ENCODE measurements at places on chromosomes 6 and 20.

DNA sequence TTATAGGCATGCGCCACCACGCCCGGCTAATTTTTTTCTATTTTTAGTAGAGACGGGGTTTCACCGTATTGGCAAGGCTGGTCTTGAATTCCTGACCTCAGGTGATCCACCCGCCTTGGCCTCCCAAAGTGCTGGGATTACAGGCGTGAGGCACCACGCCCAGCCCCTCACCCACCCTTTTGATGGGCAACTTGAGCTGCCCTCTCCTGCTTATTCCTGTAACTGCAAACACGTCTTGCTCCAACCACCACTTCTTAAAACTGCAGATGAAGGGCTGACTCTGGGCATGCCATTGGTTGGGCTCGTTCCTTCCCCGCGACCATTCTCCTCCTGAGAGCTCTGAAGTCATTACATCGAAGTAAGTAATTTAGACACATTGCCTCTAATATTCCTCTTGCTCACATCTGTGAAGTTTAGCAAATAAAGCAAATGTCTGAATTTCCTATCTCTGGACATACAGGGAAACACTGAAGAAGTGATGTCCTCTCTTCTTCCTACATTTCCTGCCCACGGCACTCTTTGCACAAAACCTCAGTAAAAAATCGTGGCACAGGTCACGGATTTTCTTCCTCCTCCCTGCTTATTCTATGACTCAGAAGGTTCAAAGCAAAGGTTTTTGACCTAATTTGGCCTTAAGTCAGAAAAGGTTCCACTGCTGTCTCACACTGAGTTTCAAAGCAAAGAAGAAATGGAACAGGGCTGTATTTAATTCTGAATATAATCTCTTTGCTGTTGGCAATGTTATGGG, 117.5 kb downstream of the GMPR start:
- no peak for DNase-seq

DNA sequence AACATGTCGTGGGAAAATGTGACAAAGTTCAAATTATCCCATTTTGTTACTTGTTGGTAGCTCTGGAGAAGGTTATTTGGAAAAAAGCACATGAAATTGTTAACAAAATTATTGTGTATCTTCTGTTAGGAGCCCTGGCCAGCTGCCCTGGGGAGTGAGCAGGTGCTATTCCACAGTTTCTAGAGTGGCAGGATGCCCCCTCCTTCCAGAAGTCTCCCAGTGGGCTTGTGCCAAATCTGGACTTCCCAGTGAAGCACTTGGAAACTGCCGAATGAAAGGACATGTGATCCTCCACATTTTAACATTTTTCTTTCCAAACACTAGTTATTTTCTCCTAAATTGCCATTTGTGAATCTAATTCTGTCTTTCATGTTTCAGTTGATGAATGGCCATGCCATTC, 66.9 kb upstream of the CLDN20 start:
- DNase-seq = no peak

- no peak for DNase-seq
Measured at GRCh38 chr6:71324194-71324785, 35.7 kb downstream of the OGFRL1 start.

DNA sequence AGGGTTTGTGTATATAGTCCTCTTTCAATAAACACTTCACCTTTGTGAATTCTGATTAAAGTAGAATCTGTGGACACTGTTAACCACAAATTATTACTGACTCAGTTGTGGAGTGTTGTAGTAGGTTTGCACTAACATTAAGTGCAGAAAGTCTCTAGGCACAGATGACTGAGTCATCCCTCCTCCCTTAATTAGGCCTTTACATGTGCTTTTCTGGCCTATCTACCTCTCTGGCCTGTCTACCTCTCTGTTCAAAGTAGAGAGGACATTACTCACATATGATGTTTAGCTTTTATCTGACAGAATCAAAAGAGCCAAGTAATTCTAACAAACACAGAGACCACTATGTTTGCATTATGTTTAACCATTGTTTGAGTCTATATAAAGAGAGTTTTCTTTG, 783.0 kb downstream of the TENT5A start:
- no peak for DNase-seq

DNA sequence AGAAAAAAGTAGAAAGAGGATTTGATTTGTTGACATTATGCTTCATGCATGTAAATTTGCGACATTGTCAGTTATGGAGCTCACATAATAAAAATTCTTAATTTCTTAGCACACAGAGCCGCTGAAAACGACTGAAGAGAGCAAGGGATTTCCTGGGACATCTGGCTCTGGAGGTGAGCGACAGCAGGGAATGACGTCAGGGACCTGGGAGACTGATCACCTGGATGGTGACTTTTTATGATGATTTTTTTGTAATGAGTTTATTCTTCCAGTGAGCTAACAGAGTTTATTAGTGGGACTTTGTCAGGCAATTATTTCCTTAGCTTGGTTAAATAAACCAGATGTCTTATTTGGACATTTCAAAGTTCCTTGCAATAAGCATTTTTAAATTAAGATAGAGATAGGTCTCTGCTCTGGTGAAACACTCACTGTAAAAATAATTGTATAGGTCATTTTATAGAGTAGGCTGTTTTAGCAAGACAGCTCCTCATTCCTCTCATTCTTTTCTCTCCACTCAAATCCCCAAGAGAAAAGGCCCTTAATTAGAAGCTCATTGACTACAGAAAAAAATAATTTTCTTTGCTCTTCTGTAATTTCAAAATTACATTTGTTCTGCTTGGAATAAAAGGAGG, 19.4 kb downstream of the TMEM200A start:
- DNase-seq = no peak

DNA sequence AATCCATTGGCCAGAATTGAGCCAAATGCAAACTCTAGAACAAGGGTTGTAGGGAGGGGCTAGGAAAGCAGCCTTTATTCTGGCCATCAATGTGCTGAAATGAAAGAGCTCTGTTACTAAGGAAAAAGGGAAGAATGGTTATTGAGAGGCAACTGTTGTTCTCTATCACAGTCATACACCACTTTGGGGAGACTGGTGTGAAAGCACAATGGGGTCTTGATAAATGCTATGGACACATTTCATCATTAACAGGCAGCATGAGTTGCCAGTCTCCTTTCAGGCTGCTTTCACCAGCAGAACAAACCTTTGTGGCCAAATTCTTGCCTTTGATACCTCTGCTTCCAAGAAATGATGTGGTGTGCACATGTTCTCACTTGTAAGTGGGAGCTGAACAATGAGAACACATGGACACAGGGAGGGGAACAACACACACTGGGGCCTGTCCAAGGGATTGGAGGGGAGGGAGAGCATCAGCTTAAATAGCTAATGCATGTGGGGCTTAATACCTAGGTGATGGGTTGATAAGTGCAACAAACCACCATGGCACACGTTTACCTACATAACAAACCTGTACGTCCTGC, 86.2 kb downstream of the CDS2 start:
- no peak for DNase-seq

DNA sequence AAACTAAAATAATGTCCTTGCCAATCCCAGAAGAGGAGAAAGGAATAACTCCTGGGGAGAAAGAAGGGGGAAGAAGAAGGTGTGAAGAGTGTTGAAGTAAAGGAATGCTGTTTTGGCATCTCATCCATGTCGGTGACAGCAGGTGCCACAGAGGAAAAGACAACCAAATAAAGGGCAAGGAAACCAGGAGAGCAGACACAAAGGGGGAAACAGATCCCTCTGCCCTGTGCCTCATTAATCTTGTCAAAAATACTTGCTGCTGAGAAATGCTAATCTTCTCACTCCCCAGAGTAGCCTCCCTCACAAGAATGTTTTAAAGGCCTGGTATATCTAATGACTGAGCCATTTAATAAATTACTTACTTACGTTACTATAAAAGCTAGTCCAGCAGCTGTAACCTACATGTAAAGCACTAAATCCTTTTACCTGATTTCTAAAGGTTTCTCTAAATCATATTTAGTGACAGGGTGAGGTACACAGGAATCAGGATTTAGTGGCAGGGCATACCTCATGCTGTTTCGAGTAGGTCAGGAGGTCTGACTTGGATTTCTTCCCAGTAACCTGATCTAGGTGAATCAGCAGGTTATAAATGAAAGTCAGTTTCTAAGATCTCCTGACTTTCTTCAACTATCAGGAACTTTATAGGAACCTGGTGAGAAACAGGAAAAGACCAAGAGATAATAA, 377.1 kb downstream of the CENPW start:
- no peak for DNase-seq

GRCh38 chr6:1472643-1473042, 83.3 kb downstream of the FOXF2 start:
- DNase-seq = no peak

GRCh38 chr20:58666702-58667101, 15.6 kb downstream of the STX16 start:
- DNase-seq = no peak

DNA sequence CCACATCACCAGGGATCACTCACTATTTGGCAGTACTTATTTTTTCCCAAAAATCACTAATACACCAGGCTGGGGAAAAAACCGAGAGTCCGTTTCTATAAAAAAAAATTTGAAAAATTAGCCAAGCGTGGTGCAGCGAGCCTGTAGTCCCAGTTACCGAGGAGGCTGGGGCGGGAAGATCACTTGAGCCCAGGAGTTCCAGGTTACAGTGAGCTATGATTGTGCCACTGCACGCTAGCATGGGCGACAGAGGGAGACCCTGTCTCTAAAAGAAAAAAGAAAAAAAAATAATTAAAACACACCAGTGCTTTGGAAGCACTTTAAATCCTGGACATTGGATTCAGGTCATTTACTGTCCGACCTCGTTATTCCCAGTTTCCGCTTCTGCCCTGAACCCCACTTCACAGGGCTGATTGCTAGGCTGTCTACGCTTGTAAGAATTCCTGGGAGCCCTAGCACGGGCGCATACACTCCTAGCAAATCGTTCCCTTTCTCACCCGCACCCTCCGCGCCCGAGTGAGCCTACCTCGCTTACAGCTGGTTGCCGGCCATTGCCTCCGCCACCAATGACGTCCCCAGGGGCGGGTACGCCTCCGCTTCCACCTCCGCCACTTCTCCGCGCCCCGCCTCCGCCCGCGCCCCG, at the start of gene TPMT:
TPMT (minus strand) TSS at position 571 of the 643 bp plus-strand sequence. CDS start 5,950 bp downstream, outside the sequence.
- DNase-seq = no peak

DNA sequence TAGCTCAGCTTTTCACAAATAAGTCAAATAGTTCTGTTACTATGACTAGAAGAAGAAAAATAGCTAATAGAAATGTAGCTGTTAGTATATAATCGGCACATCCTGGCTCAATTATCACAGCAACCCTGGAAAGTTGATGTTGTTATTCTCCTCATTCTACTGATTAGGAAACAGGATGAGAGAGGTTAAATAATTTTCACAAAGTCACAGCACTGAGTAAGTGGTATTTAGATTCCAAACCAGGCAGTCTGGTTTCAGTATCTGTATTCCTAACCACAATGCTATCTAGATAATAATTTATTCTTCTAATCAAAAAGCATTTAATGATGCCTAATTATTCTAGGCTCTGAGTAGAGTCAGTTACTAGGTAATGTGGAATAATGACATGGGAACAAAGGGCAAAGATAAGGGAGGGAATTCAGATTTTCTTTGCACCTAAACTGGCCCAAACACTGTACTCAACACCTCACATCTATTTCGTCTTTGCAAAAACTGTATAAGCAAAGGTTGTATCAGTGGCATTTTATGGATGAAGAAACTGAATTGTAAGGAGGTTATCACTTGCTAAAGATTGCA, 51.3 kb downstream of the PDE7B start:
- no peak for DNase-seq

DNA sequence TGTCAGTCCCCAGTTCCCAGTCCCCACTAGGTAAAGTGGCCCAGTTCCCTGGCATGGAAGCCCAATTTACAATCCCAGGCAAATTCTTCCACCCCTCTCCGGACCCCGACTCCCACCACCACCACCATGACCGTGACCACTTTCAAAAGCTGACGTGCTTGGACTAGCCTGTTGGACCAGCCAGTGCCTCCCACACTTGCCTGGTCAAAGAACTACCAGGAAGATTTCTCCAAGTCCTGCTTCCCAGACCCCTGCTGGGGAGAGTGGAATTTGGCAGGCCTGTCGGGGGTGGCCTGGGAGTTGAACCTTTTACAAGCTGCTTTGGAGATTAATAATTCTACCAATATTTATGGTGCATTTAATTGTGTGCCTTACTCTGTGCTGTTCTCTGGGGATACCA, 1.4 kb upstream of the PTPRT start:
- no peak for DNase-seq

- no peak for DNase-seq
Measured at GRCh38 chr6:64062960-64063683, 427.5 kb downstream of the PHF3 start.

- DNase-seq = no peak
Measured at GRCh38 chr20:33681288-33681687, 4.9 kb downstream of the E2F1 start.

- no peak for DNase-seq
Measured at GRCh38 chr6:38762848-38763247, 47.7 kb downstream of the DNAH8 start.

DNA sequence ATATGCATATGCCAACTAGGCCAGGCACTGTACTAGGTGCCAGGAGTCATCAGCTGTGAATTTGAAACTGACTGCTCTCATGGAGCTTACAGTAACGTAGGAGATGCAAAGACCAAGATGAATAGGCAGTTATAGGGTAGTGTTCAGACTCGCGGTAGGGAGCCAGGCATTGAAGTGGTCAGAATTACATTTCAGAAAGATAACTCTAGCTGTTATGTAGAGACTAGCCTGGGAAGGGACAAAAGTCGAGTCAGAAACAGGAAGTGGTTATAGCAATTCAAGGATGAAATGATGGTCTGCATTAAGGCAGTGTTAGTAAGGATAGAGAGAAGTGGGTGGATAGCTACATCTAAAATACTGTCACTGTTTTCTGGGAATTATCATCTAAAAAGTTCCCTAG, 56.6 kb downstream of the PCMT1 start:
- no peak for DNase-seq

All from CD4-positive, alpha-beta T cell treated with Interleukin-6 at 100 ng/mL for 8 hours (primary cell).